ENCODE measurements at places on chromosomes 3 and 15.

- no peak for DNase-seq
Observed at GRCh38 chr3:143935678-143936077, 35.9 kb upstream of the DIPK2A start.

GRCh38 chr15:78811825-78812183, 540 bp upstream of the ADAMTS7 start:
- DNase-seq, result no peak

GRCh38 chr3:133055339-133055738, 17.1 kb downstream of the TMEM108 start:
- peak; percentile 55 for DNase-seq

DNA sequence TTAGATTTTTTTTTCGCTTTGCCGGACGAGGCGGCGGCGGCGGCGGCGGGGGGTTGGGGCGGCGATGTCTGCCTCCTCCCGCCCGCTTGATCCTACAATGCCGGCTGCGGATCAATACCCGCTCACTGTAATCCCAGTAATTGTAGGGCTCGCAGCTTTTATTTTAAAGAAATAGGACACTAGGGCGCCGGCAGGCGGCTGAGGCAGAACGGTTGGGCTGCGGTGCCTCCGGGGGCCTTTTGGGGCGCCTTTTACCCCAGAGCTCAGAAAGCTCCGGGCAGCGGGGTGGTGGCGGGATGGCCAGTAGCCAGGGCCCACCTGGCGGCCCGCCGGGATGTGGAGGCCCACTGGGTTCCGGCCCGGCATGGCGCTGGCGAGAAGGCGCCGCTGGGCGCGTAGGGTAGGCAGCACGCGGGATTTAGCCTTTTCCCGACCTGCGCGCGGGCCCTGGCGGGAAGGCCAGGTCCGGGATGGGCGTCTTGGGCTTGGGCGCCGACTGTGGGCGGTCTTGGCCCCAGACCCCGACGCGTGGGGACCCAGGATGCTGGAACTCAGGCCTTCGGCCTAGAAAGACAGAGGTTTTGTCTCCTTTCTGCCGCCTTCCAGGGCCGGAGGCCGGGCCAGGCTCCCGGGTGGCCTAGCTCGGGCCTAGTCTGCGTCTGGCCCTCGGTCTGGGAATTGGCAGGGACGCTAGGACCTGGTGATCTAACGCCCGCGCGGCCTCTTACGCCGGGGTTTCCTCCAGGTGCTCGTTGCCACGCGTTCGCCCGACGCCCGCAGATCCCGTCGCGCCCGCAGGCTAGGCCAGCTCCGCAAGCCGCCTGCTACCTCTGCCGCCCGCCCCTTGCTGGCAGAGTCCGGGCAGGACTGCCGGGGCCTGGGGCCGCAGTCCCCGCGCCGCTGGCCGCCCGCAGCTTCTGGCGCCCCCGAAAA, 15.5 kb upstream of the ONECUT1 start:
- DNase-seq, result no peak

DNA sequence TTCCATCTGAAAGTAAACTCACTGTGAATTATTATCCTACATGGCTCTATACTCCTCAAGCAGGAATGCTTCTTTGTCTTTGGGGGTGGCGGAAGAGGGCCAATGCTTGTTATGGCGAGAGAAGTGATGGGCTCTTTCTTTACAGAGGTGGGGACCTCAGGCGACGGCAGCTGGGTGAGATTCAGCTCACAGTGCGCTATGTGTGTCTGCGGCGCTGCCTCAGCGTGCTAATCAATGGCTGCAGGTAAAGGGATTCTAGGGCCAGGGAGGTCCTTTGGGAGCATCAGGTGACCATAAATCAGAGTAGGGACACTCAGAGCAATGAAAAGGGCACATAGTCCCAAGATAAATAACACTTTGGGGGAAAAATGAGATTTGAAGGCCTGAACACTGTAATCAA, 39.0 kb downstream of the ESYT3 start:
- DNase-seq, result no peak

DNA sequence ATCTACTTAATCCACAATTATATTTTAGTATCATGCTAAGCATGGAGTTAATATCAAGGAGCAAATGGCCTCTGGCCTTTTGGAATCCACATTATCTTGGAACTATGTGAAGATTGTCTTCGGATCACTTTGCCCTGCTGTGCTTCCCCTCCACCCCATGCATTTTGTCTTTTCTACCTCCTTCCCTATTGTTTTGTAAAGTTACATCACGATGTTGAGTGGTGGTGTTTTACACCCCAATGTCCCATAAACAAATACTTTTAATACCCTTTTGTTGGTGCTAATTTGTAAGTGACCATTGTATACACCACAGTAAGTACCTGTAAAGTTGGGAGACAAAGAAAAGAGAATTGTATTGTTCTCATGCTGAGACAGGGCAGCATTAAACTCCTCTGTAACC, 258.4 kb upstream of the ZNF717 start:
- no peak for DNase-seq

DNA sequence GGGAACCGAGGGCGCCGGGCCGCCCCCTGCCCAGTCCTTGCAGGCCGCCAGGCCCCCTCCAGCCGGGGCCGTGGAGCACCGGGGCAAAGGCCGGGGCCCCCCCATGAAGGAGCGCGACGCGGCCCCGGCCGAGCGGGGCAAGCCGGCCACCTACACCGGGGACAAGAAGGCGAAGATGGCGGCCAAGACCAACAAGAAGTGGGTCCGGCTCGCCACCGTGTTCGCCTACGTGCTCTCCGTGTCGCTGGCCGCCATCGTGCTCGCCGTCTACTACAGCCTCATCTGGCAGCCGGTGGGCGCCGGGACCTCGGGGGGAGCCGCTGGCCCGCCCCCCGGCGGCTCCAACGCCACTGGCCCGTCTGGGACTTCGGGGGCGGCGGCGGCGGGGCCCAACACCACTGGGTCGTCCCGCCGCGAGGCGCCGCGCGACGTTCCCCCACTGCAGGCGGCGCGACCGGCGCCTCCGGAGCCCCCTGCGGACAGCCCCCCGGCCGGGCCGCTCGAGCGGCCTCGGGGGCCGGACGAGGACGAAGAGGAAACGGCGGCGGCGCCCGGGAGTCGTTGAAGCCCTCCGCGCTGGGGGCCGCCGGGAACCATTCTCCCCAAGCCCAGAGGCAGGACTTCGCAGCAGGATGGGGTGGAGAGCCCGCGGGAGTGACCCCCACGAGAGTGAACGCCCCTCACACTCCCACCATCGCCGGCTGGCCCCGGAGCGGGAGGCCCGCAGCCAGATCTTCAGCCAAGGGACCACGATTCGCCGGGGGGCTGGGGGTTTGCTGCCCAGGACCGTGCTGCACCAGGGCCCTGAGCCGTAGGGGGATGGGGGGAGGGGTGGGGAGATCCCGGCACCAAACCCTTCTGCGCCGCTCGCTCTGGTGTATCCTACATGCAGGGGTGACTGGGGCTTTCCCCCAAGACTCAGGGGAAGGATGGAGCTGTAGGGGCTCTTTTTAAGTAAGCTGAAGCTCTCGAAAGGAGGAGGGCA, 753 bp downstream of the INAFM2 start:
- peak; percentile 14 for DNase-seq

GRCh38 chr3:193134856-193135255, 106.2 kb upstream of the PLAAT1 start:
- DNase-seq, result peak; percentile 33

DNA sequence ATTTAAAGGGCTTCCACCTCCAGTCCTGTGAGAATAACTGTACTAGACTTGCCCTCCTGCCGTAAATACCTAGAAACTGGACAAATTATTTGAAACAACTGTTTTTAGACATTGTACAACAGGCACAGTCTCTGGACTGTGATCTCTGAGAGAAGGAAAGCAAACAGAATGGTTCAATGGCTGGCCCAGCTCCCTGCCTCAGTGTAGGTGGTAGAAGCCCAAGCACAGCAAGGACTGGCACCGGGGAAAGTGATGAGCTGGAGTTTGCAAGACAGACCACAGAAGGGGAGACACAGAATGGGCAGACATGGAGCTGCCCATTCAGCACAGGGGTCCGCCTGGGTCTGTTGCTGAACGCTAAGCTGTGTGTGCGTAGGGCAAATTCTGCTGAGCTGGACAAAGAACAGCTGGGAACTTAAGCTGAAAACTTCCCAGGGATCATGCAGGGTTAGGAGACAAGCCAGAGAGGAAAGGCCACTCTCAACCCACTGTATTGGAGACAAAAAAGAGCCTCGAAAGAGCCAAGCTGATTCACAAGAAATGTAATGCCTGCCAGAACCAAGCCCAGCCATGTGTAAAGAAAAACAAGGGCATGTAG, 52.6 kb upstream of the SEC61A1 start:
- DNase-seq, result no peak

DNA sequence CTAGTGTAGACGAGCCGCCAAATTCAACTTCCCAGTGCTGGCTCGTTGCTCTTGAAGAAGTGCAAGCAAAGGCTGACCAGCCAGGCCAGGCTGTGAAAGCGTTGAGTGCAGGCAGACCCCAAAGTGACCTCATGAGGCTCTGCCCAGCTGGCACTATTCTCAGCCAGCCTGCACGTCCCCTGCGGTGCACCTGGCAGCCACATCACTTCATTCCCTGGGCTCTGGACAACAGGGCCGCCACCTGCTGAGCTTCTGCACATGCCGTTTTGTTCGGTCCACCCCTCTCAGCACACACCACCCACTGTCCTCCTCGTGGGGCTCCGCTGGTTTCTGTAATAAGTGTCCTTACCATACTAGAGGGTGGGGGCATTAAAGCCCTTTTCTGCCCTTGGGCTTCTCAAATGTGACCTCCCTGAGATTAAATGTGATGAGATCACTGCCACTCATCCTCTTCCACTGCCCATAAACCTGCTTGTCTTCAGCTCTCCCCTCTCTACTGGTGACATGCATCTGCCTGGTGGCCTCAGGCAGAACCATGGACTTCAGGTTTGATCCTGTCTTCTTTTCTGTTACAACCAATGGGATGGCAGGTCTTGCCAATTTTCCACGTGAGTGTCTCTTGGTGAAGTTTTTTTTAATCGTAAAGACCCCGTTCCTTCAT, 6.1 kb downstream of the RASGRF1 start:
- DNase-seq, result no peak

DNA sequence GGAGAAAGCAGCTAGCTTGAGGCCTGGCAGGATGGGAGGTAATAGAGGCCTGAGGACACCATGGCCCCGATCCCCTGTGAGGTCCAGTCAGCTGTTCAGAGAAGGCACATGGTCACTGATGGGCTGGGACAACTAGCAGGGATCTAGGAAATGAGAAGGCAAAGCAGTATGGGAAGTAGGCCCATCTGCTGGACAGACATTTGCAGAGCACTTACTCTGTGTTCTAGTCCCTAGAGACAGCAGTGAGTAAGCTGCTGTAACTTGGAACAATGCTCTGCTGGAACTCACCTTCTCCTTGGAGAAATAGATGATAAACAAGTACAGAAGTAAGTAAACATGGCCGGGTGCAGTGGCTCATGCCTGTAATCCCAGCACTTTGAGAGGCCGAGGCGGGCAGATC, 7.1 kb downstream of the ECE2 start:
- peak; percentile 48 for DNase-seq

- no peak for DNase-seq
Observed at GRCh38 chr3:149058602-149059001, 27.7 kb downstream of the HLTF start.

GRCh38 chr15:55884223-55884622, 109.2 kb downstream of the NEDD4 start:
- DNase-seq, result no peak

DNA sequence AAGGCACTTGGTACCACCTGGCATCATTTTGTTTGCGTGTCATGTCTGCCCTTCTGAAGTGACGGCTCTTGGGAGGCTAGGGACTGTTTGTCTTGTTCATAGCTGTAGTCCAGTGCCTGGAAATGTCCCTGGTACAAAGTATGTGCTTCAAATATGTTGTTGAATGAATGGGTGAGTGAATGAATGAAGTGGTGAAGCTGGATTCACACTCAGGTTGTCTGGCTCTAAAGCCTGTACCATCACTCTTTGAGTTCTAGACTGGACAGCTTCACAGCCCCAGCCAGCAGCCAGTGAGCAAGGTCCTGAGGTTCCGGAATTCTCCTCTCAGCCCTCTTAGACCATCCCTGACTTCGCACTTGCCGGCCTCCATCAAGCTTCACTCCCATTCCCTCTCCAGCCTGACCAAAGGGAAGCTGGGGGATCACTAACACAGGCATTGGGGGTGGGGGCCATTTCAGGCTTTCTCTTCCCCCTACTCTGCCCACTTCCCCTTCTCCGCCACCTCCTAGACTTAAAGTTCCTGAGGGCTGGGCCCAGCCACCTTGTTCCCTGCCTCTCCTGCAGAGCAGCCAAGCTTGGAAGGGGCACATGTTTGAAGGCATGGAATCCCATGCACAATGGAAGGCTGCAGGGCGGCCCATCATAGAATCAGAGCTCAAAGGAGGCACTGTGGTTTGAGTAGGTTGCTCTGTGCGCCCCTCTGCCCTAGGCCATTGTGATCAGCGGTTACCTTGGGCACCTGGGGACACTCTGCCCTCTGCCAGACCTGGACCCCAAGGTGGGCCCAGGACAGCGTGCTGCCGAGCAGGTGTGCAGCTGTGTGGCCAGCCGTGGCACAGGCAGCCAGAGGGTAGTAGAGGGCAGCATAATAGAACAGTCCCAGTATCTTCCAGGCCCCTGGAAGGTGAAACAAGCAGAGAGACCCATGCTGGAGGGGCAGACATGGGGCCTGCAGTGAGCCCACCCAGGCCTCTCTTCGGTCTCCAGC, 7.7 kb downstream of the STRA6 start:
- no peak for DNase-seq

DNA sequence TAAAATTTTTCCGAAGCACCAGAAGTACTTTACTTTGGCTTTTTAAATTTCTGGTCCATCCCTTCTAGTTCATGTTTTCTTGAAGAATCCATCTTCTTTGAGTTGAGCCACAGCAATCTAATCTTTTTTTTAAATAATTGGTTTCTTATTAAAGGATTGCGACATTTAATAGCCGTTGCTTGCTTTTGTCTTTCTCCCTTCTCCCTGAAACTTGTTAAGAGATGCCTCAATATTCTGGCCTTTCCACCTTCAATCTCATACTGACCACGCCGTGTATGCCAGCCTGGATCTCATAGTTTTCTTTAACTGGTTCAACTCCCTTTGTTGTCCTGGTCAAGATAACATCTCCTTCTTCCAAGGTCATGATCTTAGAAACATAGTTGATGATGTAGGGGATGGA, 18.4 kb upstream of the RPLP1 start:
- no peak for DNase-seq

DNA sequence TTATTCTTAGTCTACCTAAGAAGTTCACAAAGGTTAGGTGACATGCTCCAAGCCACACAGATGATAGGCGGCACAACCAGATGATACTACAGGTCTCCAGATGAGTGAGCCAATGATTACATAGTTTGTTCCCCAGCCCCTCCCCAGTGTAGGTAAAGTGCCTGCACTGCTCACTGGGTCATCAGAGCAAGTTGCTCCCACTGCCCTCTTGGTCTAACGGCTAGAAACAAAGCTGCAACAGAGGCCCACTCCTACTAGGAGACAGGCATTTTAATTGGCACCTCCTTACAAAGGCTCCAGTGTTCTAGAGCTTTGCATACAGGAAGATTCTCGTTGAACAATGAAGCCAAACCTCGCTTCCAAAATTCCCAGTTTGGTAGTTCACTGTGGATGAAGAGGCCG, 47.3 kb downstream of the TMEM44 start:
- DNase-seq, result no peak

GRCh38 chr3:150249779-150250470, 158.2 kb upstream of the TSC22D2 start:
- DNase-seq, result peak; percentile 94

All from NCI-H2171 treated with DMSO at 0.1 percent for 48 hours (cell line).